RCC 7860 (cell line): ENCODE measurements at places on chromosomes 1 and 21.

DNA sequence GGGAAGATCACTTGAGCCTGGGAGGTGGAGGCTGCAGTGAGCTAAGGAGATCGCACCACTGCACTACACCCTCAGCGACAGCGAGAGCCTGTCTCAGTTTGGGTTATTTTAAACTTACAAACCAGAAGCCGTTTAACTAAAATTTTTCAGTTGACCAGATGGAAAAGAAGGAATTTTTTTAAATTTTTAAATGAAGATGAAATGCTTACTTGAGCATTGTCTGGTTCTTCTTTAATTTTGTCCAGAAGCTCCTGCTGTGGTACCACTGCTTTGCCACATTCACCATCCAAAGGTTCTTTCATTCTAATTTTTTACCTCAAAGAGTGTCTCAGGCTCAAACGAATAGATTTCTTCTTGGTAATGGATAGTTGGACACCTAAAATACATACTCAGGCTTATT, 1.4 kb downstream of the ZMYM6 start:
- no peak for DNase-seq

GRCh38 chr1:159821171-159821867, 5.4 kb upstream of the SLAMF8 start:
- peak; percentile 11 for DNase-seq

- no peak for DNase-seq
Observed at GRCh38 chr1:53207726-53208125, 11.1 kb downstream of the CPT2 start.

GRCh38 chr1:53174971-53175913, 21.4 kb upstream of the CPT2 start:
- DNase-seq: no peak

DNA sequence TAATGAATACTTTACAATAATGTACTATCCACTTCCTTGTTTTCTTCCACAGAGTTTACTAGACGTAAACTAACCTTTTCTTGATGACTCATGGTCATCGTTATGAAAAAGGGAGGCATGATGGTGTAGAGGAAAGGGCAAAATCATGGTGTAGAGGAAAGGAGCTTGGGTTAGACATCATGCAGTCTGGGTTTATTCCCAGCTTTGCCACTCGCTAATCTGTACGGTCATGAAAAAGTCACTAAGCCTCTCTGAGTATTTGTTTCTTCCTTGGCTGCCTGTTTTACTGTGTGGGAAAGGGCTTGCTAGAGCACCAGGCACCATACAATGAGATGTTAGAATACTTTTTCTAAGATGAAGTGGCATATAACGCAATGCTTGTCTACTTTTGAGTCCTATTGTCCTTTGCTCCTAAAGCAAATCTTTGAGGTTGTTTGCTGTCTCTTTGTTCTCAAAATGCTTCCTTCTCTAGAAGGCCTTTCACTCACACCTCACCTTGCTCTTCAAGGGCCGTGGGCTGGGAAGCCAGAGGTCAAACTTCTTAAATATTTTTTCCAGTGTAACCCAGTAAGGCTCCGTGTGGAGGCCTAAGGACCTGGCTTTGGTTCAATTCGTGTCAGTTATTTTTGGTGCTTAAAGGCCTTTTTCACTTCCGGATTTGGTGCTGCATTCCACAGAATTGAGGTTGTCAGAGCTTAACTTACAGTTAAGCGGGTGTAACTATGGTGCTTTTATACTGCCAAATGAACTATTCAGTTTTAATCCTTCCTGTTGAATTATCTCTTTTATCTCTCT, 9.9 kb upstream of the ETV3 start:
- DNase-seq: no peak

DNA sequence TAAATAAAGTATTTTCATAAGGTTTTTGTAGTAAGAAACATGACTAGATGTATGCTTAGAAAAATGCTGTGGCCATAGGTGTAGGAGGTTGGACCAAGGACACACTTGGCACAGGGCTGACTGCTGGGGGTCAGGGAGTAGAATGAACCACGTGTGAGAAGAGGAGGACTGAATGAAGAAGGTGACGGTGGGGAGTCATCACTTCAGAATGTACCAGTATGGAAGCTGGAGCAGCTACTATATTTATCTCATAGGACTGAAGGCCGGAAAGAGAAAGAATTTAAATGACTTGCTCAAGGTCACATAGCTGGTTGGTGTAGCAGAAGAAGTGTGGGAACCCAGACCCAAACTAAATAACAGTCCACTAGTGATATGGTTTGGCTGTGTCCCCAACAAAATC, 79.8 kb upstream of the HAO2 start:
- no peak for DNase-seq

- peak; percentile 44 for DNase-seq
Observed at GRCh38 chr1:179706339-179706941, 36.7 kb upstream of the FAM163A start.
